ENCODE measurements at places on chromosomes 16 and 17.

DNA sequence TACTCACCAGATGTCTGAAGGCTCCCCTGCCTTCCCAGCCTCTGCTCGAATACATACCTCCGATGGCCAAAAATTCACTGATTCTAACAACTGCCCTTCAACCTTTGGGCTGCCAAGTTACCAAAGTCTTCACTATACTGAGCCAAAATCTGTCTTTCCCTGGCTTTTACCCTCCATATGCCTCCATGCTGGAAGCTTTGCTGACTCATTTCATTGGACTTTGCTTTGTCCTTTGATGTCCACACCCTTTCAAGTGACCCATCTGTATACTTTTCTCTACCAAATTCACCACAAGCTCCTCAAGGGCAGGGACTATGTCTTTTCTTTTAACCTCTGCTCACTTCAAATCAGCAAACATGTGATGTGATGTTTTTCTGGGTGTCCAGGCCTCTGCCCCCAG lies 21.0 kb upstream of the MTMR4 start:
- DNase-seq, result no peak

DNA sequence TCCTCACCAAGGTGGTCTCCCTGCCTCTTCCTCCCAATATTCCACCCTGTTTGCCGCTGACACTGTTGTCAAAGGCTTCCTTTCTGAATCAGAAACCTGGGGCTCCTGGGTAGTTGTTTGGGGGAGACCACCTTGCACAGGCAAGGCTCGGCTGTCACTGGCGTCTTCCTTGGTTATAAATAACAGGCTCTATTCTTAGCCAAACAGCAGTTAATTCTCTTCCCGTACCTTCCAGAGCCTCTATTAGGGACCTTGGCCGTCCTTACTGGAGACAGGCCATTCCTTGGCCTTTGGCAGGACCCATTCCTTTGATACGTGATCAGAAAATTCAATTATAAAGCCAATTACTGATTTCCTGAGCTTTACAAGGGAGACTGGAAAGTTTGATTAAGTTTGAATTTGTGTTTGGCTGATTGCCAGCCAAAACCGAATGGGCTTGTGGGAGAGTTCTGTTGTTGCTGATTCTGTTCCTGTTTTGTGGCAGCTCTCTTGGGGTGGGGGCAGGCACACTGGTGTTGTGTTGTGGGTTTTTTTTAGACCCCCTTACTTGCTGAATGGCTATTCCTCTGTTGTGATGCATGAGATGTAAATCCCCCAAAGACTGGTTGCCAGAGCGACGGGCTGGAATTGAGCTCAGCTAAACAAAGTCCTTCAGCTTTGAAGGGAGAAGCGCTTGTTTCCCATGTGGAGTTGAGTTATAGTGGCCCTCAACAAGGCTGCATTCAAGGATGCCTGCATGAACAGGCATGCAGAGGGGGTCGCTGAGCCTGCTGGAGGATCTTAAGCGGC lies 104.6 kb downstream of the GNAO1 start:
- DNase-seq, result no peak

DNA sequence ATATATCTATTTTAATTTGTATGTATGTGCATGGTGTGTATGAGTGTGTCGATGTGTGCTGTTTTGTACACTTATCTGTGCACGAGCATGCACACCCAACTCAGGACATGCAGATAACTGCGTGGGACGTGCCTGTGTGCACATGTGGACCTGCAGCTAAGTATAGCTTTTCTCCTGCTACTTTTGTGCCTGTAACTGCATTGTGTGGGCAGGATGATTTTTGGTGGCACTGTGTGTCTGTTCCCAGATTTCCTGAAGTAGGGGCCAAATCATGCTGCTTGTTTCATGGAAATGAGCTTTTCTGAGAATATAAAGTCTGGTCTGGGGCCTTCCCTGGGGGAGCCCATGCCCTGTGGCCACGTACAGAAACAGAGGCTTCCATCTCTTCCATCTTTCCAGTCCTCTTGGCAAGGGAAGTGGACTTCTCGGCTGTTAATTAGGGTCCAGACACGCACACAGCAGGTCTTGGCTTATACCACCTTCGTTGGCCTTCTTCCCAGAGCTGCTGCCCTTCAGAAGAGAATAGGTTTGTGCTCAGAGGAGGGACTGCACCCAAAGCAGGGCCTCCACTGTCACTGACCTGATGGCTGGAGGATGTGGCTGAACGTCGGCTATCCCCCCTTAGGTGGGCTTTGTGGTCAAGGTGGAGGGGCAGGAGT lies 30.2 kb downstream of the SPNS3 start:
- no peak for DNase-seq

GRCh38 chr16:56801762-56802161 lies 63.2 kb upstream of the SLC12A3 start:
- DNase-seq, result no peak

- DNase-seq, result no peak
Measured at GRCh38 chr16:82996814-82997213, 370.0 kb downstream of the CDH13 start.

- DNase-seq, result no peak
Measured at GRCh38 chr16:84059946-84060901, 17.6 kb upstream of the SLC38A8 start.

Measured in hematopoietic multipotent progenitor cell treated with erythropoietin and hydrocortisone succinate and interleukin-3 and kit ligand, for 6 days (in vitro differentiated cells).